ENCODE measurements at places on chromosomes 1 and 21.
A peak's percentile ranks its signal among the peaks of the same experiment; 100 is the strongest.

DNA sequence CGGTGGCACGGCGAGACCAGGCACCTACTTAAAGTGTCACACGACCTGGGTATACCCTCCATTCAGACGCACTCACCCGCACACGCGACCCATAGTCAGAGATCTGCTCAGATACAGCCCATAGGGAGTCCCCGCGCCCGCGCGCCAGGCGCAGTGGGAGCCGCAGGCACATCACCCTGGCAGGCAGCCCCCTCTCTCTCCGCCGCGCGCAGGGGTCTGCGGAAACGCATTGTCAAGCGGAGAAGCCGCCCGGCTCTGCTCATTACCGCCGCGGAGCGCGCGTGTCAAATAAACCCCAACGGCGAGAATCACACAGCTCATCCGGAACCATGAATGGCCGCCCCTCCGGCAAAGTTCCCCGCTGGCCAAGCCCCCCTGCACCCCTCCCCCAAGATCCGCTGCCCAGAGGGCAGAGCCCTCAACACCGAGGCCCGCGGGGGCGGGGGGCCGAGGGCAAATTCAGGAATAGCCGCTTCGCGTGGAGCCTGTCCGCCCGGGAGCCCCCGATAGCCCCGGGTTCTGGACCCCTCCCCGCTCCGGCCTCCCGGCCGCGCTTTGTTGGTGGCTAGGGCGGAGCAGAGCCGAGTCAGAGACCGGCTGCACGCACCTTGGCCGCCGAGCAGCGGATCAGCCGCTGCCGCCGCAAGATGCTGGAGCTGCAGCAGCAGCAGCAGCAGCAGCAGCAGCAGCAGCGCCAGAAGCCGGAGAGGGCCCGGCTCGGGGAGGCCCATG is 522 bp downstream of the LRP8 start:
- DNase-seq, result peak; percentile 48

GRCh38 chr1:234843946-234844345 is 234.0 kb upstream of the IRF2BP2 start:
- no peak for DNase-seq

DNA sequence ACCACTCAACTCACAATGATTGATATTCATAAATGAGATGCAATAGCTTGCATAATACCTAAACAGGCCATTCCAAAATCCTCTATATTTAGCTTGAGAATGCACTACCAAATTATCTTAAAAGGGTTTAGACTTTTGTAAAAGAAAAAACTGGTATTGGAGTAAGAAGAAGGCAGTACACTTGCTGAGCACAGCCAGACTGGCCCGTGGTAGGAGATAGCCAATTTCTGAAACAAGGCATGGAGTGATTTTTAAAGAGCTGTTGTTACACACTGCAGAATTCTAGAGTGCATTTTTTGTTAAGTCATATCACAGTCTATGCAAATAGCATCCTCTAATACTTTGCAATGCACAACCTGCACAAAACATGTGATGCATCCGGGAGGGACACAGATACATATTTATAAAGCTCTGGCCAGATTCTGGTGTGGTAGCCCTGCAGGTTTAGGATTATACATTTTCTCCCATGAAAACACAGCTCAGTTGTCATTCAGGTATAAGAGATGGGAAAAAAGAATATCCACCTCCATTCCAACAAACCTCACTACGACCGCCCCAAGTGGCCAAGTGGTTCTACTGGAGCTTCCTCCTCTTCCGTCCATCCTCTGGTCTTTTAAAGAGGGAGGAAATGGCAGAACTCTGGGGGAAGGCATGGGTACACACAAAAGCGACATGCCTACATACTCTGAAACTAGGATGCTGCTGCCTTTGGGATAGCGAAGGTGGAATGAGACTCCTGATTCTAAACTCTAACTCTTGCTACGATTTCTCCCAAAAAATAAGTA is 40.8 kb downstream of the BCAR3 start:
- DNase-seq, result no peak

DNA sequence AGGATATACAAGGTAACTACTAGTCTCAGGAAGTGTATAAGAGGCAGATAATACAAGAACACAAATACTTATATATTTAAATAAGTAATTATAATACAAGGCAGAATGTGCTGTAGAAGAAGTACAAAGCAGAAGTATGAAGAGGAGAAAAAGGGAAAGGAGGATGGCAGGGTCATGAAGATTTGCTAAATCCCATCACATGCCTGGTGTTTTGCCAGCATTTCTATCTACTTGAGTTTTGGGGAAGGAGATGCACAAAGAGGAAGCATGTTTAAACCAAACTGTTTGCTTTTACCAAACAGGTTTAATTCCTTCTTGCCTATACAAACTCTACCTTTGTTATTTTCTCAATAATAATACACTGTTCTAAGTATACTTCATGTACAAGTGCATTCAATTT is 60.9 kb upstream of the PODN start:
- no peak for DNase-seq

- no peak for DNase-seq
These were observed 15.9 kb upstream of the LRRC8C start for GRCh38 chr1:89616844-89617627.

DNA sequence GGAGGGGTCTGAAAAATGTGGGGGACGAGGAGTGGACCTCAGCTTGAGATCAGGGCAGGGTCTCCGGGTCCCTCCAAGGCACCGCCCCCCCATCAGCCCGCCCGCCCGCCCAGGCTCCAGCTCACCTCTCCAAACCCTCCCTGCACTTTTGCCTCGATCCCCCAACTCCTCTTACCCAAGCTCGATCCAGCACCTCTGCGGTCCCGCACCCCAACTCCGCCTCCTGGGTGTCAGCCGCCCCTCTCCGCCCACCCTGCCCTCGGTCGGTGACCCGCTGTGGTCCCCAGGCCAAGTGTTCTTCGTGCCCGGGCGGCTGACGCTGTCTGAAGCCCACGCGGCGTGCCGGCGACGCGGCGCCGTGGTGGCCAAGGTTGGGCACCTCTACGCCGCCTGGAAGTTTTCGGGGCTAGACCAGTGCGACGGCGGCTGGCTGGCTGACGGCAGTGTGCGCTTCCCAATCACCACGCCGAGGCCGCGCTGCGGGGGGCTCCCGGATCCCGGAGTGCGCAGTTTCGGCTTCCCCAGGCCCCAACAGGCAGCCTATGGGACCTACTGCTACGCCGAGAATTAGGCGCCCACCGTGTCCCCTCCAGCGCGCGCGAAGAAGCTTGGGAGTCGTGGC is 5.7 kb downstream of the HAPLN2 start:
- DNase-seq, result no peak

- no peak for DNase-seq
These were observed 59.5 kb upstream of the LRRC53 start for GRCh38 chr1:74571891-74572290.

- DNase-seq, result no peak
These were observed 38.3 kb downstream of the YY1AP1 start for GRCh38 chr1:155650231-155650757.

- no peak for DNase-seq
These were observed 16.3 kb upstream of the DESI2 start for GRCh38 chr1:244636488-244637259.

GRCh38 chr21:19724081-19724480 is 1274.1 kb upstream of the NCAM2 start:
- DNase-seq, result no peak

DNA sequence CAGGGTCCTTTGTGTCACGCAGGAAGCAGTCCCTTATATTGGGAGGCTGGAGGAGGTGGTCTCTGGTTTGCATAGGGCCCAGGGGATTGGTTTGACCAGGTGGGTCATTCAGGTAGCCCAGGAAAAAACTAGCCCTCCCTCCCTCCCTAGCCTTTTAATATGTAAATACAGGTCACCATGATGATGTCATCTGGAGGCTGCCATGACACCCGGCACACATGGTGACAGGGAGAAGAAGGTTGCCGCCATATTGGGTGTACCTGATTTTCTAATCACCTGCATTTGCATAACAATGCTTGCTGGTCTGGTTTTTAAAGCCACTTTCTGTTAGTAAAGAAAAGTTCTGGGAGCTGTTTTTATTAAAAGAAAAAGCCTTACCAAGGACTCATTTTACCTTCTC is 791.0 kb upstream of the ADGRL4 start:
- no peak for DNase-seq

- no peak for DNase-seq
These were observed 18.1 kb downstream of the RD3 start for GRCh38 chr1:211473823-211474222.

DNA sequence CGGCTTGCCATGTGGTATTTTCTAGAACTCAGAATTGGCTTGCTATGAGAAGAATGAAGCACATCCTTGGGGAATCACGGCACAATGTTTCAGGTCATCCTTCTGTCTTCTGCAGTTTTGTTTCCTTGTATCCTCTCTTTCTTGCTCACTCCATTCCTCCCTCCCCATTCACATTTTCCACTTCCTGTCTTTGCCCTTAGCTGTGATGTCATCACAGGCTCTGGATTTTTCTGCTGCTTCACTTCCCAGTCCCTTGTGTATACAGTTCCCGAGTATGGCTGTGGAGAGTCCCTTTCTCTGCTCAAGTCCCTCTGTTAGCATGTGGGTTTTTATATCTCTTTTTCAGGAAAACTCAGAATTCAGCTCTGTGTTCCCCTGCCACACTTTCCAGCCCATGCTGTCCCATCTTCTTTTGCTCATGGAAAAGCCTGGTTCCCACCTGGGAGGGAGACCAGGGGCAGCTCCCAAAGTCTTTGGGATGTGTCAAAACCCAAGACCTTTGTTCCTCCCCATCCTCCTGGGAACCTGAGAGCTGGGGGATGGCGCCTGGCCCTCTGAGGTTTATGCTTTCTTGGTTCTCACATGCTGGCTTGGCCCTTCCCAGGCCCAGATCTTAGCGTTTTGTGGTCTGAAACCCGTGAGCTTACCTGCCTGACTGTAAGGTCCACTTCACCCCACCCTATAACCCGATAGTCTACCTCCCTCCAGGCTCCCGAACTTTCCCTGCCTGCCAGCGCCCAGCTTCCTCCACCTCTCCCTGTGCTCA is 4.8 kb upstream of the RGS16 start:
- no peak for DNase-seq

DNA sequence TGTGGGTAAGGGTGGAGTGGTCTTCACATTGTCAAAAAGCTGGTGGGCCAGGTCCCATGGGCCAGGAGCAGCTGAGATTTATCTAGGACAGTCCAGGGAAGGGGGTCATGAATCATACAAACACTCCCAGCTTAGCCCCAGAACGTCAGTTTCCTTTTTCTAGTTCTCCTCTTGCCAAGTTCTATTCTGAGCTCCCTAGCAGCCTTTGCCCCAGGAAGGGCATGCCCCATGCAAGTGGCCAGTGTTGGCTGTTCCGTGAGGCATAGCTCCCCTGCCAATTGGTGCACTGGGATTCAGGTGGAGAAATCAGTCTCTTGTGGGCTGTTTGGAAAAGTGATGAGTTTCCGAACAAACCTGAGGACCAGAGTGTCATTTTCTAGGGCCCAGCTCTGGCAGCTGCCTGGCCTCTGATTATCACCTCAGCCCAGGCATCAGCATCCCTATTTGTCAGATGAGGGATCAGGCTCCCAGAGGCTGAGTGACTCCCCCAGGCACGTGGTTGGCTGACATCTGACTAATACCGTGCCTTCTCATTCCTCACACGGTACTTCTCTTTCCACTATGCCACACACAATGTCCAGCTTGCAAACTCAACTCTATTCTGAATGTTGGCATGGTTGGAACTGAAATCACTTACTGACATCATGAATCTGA is 14.2 kb upstream of the MYOM3 start:
- no peak for DNase-seq

DNA sequence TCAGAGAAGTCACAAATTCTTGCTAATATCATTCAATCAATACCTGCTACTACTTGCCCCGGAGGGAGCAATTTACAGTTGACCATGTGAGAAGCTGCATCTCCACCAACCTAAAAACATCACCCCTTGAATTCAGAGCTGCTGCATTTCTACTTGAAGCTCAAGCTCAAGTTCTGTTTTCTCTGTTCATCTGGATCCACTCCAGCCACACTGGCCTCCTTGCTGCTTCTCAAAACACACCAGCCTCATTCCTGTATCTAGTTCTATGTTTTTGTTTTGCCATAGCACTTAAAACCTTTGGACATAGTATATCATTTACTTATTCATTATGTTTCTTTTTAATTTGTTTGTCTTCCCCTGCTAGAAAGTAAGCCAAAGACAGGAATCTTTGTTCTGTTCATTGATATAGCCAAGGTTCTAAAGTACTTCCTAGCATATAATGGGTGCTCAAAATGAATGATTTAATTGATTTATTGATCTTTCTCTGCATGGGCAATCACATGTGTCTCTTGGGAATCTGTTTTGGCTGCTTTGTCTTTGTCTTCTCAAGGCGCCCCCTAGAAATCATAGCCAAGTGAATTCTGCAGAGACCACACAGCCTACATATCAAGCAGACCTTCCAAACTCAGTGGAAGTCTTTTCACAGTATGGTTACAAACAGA is 23.6 kb downstream of the SYF2 start:
- no peak for DNase-seq

GRCh38 chr1:119587341-119587740 is 60.7 kb downstream of the ZNF697 start:
- DNase-seq, result no peak

- DNase-seq, result no peak
These were observed 26.8 kb downstream of the SLC19A1 start for GRCh38 chr21:45515241-45516061.

DNA sequence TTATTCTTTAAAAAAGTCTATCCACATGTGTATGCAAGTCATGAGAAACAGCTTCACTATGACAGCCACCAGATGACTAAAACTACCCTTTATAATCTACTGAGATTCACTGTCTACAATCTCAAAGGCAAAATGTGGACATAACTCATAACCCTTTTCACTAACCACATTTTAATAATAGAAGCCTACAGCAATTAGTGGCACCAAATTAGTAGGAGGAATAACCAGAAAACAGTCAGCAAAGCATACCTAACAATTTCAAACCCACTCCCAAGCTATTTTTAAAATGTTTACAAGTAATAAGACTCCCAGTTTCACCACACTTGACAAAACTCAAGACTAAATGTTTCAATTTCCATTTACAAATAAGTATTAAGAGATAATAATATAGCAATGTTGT is 442.9 kb downstream of the PTPRC start:
- no peak for DNase-seq

DNA sequence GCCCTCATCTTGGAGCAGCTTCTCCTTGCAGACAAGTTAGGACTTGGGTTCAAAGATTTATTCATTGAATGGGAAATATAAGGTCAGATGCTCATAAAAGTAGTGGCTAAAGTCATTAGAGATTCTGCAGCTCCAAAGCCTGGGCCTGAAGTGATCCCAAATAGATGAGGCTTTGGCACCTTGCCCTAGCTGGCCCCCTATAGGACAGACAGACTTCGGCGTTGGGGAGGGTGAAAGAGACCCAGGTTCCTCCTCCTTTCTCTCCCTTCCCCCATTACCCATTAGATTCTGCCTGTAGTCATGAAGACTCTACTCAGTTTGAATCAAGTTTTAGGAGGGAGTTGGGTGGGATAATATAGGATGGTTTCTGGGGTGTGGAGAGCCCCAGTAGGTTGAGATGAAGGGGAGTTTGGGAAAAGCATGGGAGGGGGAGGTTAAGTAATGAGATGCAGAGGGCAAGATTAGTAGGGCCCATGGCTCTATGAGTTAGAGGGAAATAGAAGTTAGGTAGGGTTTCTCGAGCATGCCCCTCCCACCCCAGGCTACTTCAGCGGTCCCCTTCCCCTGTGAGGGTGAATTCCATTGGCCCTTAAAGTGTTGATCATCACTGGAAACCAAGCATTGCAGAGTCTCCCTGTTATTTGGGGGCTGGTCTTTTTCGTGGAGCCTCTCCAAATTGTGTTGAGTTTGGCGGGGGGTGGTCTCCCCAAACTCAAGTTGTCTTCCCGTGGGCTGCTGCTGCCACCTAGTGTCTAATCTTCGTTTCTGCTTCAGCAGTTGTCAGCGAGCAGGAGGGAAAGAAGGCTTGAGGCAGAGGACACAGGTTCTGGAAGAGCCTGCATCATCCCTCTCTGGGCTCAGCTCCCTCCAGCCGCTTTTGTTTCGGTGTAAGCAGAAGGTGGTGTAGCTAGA is 2.1 kb upstream of the AHDC1 start:
- DNase-seq, result peak; percentile 32

- no peak for DNase-seq
These were observed 14.7 kb downstream of the COA7 start for GRCh38 chr1:52683367-52683940.
